Fibroblast of pulmonary artery (primary cell): ENCODE measurements at places on chromosomes 2 and 18.

GRCh38 chr18:57784034-57784800 is 18.9 kb downstream of the ATP8B1 start:
- DNase-seq, result peak; percentile 92

DNA sequence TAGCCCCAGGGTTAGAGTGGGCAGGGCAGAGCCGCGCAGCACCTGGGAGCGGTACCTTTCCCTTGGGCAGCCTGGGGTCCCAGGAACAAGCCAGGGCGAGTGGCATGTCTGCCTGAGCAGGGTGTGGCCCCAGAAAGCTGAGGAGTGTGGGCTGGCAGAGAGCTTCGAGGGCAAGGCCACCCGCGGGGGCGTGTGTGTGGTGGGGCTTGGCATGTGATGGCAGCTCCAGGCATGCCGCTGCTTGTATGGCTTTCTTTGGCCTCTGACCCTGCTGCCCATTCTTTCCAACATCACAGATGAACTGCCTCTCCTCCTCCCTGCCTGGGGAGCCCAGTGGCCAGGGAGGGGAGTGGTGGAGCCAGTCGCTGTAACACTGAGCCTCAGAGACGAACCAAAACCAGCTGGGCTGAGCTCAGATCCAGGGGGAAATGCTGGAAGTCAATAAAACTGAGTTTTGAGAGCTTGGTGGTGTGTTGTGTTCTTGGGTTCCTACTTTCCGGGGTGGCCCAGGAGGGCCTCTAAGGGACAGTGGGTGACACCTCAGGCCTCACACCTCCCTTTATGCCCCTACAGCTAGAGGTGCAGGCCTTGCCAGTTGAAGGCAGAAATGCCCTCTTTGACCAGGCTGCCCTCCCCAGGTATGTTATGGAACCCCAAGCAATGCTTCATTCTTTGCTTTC is 7.4 kb downstream of the DNAJB2 start:
- DNase-seq, result no peak

- peak; percentile 83 for DNase-seq
Measured at GRCh38 chr2:12856934-12857601, 140.3 kb downstream of the TRIB2 start.

DNA sequence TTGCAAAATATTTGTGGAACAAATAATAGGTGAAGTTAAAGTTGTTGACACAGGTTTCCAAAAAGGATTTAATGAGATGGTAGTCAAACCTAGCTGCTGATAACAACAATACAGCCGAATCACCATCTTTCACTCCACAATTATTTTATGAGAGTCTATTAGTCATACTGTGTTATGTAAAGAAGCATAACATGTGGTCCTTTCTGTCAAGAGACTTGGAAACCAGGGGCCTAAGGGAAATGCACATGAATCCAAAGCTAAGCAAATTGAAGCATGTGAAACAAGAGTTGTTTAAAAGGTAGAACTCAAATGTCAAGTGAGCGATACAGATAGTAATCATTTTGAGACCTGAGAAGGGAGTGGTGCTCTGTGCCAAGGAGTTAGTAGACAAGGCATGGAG is 16.0 kb downstream of the CD28 start:
- DNase-seq, result peak; percentile 22

GRCh38 chr2:118089139-118089800 is 999 bp downstream of the INSIG2 start:
- peak; percentile 60 for DNase-seq

- DNase-seq, result no peak
Measured at GRCh38 chr18:44830581-44830980, 149.9 kb downstream of the SETBP1 start.

- no peak for DNase-seq
Measured at GRCh38 chr2:45957533-45958227, 306.2 kb downstream of the PRKCE start.

GRCh38 chr2:26399771-26400376 is 1.8 kb upstream of the DRC1 start:
- DNase-seq, result no peak

- no peak for DNase-seq
Measured at GRCh38 chr2:230895536-230896345, 29.3 kb downstream of the GPR55 start.

- DNase-seq, result peak; percentile 76
Measured at GRCh38 chr2:188983427-188984064, 9.4 kb downstream of the COL3A1 start.

DNA sequence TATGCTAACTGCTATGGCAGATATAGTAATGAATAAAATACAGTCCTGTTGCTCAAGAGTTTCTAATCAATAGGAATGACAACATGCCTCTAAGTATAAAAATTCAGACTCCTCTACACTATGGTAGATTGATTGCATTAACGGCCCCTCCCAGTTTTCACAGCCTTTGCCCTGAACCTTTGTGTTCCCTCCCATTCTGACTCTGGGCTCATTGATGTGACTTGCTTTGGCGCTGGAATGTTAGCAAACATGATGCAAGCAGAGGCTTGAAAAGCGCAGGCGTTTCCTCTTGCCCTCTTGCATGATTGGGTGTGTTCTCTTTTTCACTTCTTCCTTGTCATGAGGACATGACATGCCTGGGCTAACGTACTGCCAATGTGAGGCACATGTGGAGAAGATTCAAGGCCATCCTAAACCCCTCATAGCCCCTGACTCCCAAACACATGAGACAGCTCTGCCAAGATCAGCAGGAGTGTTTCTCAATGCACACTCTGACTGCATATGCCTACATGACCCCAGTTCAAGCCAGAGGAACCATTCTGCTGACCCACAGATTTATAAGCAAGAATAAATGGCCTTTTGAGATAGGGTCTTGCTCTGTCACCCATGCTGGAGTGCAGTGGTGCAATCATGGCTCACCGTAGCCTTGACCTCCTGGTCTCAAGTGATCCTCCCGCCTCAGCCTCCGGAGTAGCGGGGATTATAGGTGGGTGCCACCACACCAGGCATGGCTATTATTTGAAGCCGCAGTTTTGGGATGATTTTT is 49.7 kb upstream of the CD28 start:
- peak; percentile 75 for DNase-seq

DNA sequence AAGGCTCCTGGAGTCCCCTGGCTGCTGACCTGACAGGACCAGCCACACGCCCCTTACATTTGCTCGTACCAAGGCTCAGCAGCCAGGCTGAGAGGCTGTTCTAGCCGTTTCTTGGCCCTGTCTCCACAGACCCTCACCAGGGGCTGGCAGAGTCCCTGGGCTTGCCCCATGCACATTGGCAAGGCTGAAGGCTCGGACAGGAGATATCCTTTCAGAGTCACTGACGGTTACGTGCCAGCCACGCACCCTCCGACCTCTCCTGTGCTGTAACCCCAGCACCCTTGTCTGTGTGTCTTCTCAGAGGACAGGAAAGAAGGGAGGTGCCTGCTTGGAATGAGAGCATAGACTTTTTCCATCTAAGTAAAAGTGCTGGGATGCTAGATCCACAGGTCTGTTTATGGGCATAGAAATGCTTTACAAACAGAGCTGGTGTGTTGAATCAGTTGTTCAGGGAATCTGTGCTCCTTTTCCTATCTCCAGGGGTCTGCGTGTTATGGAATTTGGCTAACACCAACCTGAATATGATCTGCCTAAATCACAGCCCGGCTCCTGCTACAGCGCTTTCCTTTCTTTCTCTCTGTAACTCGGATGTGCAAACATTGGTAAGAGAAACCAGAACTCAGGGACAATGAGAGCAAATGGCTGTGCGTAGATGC is 41.0 kb downstream of the COPS8 start:
- DNase-seq, result no peak

GRCh38 chr18:52286675-52287074 is 53.3 kb upstream of the DCC start:
- DNase-seq, result no peak

- no peak for DNase-seq
Measured at GRCh38 chr2:47945046-47945781, 38.9 kb upstream of the FBXO11 start.

- DNase-seq, result no peak
Measured at GRCh38 chr2:8309131-8309530, 372.7 kb upstream of the ID2 start.

DNA sequence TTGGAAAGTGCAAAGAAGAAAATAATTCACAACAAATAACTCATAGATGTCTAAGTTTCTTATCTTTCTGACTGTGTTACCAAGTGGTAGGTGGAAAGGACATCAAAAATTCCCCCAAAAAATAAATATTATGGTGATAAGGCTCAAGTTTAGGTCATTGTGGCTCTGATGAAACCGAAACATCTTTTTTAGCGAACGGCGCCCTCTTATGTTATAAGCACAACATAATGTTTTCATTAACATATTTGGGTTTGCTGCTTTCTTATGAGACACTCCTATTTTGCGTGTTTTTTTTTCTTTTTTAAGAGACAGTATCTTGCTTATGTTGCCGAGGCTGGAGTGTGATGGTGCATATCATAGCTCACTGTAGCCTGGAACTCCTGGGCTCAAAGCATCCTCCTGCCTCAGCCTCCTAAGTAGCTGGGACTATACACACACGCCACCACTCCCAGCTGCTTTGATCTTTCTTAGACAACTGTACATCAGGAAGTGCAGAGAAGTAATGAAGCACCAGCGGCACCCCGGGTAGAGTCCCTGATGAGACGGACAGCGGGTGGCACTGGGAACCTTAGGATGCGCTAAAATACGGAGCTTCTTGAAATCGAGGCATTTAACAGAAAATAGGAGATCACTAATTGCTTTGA is 38.5 kb upstream of the SLC35G4 start:
- peak; percentile 11 for DNase-seq

- no peak for DNase-seq
Measured at GRCh38 chr2:166926657-166927056, 38.4 kb downstream of the XIRP2 start.

DNA sequence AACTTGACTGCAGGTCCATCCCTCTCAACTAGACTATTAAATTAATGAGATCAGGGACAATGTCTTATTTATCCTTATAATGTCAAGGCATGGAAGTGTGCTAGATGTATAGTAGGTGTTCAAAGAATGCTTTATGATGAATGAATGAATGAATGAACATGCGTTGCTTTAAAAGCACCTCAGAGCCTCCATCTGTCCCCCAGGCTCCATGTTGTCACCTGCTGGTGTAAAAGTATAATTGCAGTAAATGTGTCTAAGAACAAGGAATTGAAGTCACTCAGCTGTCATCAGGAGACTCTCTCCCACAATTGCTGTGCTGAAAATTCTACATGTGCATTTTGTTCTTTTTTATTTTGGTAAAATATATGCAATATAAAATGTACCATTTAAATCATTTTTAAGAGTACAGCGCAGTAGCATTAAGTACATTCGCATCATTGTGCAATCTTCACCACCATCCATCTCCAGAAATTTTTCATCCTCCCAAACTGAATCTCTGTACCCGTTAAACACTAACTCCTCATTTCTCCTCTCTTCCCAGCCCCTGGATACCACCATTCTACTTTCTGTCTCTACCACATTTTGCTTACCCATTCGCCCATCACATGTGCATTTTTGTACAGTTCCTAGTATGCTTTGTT is 52.6 kb downstream of the GNAL start:
- DNase-seq, result no peak

DNA sequence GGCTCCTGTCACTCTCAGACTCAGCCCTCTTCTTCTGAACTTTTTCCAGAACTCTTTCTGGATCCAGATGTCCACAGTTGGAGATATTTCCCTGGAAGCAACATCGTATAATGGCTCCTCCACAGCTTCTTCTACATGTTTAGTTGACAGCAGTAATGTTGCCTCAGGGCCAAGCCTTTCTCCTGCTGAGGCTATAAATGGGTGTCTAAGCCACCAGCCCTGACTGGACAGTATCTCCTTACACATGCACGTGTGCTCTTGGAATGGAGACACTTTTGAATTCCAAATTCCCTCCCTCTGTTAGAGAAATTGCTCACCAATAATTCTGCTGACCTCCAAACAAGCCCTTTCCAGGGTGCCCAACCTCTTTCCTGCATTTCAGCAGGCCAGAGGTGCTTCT is 156.2 kb upstream of the PIK3C3 start:
- DNase-seq, result no peak

DNA sequence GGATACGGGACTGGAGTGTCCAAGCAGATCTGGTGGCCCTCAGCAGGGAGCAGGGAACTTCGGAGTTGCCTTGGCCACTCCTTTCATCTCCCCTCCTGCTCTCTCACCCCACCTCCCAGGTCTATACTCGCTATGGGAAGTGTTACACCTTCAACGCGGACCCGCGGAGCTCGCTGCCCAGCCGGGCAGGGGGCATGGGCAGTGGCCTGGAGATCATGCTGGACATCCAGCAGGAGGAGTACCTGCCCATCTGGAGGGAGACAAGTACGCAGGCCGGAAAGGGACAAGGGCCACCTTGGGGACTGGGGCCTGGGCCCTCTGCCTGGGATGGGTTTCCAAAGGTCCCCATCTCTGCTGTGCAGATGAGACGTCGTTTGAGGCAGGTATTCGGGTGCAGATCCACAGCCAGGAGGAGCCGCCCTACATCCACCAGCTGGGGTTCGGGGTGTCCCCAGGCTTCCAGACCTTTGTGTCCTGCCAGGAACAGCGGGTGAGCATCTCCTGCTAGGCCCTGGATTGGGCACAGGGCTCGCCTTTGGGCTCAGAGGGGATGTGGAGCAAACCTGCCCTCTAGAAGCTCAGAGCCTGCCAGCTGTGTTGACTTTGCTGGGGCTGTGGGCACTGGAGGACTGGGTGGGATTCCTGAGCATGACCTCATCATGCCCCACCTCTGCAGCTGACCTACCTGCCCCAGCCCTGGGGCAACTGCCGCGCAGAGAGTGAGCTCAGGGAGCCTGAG is 11.8 kb downstream of the CHPF start:
- DNase-seq, result no peak

GRCh38 chr2:9234680-9235146 is 28.1 kb downstream of the ASAP2 start:
- DNase-seq, result peak; percentile 95

DNA sequence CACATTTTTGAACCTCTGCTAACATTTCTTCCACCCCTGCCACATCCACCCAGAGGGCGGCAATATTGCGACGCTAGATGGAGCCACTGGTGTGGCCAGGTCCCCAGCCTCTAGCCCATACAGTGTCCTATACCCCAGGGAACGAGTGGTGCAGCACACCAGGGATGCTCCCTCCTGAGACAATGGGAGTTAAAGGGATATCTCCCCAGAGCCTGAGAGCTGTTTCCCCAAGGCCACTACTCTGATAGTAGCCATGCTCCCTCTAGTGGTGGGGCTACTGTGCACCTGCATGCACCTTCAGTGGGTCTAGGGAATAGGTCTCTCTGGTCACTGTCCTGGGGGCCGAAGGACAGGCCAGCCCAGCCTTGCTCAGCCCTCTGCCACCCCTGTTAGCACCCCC is 336.4 kb upstream of the FSHR start:
- DNase-seq, result peak; percentile 45

GRCh38 chr18:79950515-79951341 is 725 bp downstream of the SLC66A2 start:
- no peak for DNase-seq

DNA sequence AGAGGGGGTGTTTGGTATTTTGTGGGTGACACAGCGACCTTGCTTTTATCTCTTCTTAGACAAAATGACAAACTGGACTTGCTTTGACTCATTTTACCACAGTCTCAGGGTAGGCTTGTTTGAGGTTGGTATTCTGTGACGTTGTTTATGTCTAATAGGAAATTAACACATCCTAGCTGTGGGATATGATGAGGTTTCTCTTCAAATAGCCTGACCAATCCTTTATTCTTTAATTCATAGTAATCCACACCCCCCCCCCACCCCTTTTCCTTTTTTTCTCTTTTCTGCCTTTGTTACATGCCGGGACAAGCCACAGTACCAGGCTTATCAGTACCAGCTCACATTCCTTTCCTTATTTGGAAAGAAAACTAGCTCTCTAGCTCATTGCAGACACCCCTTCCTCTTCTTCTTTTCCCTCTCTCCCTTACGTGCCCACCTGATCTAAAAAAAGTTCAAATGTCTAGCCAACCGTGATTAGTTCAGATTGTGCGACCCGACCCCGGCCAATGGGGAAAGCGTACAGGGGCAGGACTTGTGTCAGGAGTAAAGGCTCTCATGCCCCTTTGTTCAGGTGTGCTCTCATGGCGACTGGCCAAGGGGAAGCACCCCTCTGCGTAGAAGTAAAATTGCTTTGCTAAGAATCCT is 52.2 kb upstream of the PTPRM start:
- DNase-seq, result peak; percentile 23
